ENCODE measurements at places on chromosomes 3 and 15.

- H3K27me3 ChIP-seq = no peaks in the 10 kb centered on the region
- no peaks in the 10 kb centered on the region for H3K4me1 ChIP-seq
- no peaks in the 10 kb centered on the region for H3K36me3 ChIP-seq
- no peak overlapping the region for H3K27ac ChIP-seq
- no peak overlapping the region for H3K4me3 ChIP-seq
Observed at GRCh38 chr15:45150481-45150880, 20.7 kb downstream of the DUOX1 start.

DNA sequence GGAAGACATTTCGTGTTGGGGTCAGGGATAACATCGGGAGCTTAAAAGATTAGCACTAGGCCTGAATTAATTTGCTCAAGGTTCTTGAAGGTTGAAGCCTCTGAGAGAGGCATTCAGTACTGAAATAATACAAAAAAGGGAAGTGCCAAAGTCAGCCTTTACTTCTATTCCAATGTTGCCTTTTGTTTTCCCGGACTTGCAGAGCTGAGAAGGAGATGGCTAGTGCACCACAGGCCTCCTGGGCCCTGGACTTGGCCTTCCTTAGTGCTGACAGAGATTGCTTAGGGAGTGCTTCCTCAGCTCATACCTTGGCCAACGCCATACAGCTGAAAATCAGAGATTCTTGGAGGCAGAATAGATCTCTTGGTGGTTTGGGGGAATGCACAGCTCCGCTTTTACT lies 333.6 kb upstream of the TBL1XR1 start:
- no peaks in the 10 kb centered on the region for H3K27me3 ChIP-seq
- no peak for DNase-seq
- no peaks in the 10 kb centered on the region for H3K36me3 ChIP-seq
- H3K27ac ChIP-seq = no peak overlapping the region
- H3K4me1 ChIP-seq = no peaks in the 10 kb centered on the region
- no peak overlapping the region for H3K4me3 ChIP-seq

- no peak overlapping the region for H3K27ac ChIP-seq
- H3K36me3 ChIP-seq = no peaks in the 10 kb centered on the region
- H3K27me3 ChIP-seq = no peaks in the 10 kb centered on the region
- no peak overlapping the region for H3K4me3 ChIP-seq
- DNase-seq = no peak
Observed at GRCh38 chr3:102484363-102484762, 49.5 kb downstream of the ZPLD1 start.

DNA sequence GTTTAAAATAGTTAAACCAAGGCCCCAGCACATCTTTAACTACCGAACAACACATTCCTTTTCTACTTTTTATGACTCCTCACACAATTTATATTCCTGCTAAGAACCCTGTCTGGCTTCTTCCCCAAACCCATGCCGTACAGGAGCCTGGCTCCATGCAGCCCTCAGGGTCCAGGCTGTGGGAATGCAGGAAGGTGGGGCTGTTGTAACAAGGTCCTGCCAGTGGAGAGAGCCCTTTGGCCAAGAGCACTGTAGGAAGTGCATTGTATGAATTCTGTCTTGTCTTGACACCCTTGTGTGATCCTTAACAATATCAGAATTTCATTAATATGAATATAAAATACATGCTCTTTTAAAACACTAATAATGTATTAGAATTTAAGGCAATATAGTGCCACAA lies 563.8 kb downstream of the TBL1XR1 start:
- H3K4me3 ChIP-seq = no peak overlapping the region
- no peaks in the 10 kb centered on the region for H3K36me3 ChIP-seq
- H3K27ac ChIP-seq = no peak overlapping the region
- DNase-seq = no peak
- no peaks in the 10 kb centered on the region for H3K4me1 ChIP-seq

GRCh38 chr3:174168026-174168425 lies 691.1 kb upstream of the NAALADL2 start:
- no peak for DNase-seq
- no peaks in the 10 kb centered on the region for H3K4me1 ChIP-seq
- no peak overlapping the region for H3K27ac ChIP-seq
- no peaks in the 10 kb centered on the region for H3K36me3 ChIP-seq
